AG04450 (cell line): ENCODE measurements at places on chromosomes 5 and 9.

DNA sequence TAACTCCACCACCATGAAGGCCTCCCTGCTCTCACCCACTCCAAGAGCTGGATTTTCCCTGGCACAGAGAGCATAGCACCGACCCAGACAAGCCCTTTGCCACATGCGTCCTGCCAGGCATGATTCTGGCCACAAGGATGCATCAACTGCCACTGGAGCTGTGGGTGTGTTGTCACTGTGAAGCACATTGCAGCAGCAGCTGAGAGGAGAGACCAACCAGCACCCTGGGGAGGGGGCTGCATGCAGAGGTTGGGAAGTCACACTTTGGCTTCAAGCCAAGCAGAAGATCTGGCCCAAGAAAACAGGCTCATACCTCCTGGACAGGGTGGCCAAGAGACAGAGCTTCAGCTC, 22.6 kb upstream of the PTGES start:
- no peak for DNase-seq

DNA sequence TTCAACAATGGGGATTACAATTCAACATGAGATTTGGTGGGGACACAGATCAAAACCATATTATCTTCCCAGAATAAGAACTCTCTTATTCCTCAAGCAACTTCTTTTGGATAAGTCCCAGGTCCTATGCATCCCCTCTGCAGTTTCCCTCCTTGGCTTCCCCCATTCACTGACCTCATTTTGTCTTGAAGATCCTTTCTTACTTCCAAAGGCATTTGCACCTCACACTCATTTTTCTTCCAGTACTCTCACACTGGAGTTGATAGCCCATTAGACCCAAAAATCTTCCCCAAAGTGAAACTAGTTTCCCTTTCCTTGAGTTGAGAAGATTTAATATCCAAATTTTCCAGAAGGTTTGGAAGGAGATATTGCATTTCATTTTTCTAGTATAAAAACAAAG, 178.0 kb upstream of the DAPK1 start:
- DNase-seq = no peak

DNA sequence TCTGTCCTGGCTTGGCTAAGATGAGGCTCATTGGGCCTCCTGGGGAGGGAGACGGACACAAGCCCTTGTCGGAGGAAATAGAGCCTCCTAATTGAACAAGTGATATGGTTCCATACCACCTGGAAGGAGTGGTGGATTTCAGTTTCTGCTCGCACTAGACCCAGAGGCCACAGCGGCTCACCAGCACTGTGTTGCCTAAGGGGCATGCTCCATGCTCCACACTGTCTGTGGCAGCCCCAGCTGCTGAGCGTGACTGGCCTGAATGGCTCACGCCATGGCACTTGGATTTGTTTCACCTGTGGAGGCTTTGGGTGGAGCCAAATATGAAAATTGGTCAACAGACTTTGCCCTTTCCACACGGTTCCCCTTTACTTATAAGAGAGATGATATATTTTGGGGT, 181.1 kb downstream of the HSPA4 start:
- no peak for DNase-seq

DNA sequence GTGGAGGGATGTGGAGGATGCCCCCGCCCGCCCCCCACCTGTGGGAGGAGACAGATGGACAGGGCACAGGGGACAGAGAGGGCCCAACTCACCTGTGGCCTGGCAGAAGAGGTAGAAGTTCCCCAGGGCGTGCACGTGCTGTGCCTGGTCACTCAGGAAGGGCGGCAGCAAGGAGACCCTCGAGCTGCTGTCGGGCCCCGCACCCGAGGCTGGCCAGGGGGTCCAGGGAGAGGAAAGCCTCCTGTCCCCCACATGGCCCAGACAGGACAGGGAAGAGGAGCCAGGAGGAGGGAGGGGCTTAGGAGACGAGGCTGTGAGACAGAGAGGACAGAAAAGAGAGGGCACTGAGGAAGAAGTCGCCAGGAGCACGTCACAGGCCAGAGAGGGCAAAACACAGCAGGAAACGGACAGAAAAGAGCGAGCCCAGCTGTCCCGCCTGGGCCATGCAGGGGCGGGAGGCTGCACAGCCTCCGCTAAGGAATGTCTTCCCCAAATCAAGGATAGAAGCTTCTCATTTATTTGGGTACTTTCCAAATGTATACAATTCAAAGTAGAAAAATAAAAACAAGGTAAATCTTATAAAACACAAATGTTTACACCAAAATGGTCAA, 58.5 kb downstream of the SECISBP2 start:
- DNase-seq = no peak
